ENCODE measurements at places on chromosomes 12 and 14.

DNA sequence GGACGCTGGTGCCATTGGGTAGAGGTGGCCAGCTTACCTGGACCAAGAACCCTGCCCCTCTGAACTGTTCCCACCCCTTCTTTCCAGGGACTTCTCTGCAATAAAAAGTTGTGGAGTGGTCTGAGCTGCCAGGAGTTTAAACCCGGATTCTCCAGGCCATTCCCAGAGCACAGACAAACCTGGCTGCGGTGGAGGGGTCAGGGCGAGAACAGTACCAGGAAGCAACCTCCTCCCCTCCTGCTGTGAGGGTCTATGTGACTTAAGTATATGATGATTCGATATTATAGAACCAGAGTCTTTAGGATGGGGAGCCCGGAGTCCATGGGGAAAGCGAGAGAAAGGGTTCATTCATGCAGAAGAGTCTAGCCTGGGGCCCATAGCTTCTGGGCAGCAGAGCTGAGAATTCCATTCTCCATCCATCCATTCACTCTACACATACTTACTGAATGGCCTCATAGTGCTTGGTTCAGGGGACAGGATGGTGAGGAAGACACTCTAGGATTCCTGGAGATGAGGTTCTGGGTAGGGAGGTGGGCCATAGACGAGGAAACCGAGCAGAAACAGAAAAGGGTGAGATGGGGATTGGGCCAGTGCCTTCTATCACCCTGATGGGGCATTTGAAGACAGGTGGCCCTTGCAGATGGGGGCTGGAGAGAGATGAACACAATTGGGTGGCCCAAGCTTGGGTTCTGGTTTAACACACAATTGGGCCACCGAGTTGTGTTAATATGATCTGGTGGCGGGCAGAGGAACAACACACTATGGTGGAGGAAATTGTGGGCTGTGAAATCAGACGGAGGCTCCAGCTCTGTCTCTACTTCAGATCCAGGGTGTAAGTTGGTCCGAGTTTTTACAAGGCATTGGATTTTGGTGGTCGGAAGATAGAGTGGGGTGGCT lies 5.2 kb downstream of the KRT86 start:
- DNase-seq = no peak

GRCh38 chr12:38825006-38825405 lies 80.4 kb downstream of the CPNE8 start:
- DNase-seq = no peak

DNA sequence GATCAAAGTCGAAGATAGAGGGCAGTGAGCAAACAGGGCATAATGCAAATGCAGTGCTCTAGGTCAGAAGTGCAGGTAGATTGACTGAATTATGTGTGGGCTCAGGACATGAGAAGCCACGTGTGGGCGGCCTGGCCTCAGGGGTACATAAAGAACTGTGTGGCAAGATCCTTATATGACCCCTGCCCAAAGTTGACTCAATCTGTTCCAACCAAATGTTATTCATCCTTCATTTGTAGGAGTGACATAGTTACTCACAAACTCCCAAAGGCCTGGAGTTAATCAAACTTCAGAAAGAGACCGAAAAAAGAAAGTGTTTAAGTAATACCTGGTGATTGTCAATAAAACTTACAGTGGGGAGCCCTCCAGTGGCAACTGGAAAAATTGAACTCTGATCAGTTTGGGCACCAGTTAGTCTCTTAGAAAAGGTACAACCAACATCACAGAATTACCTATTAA lies 150.4 kb upstream of the FAR2 start:
- DNase-seq = peak; percentile 33

DNA sequence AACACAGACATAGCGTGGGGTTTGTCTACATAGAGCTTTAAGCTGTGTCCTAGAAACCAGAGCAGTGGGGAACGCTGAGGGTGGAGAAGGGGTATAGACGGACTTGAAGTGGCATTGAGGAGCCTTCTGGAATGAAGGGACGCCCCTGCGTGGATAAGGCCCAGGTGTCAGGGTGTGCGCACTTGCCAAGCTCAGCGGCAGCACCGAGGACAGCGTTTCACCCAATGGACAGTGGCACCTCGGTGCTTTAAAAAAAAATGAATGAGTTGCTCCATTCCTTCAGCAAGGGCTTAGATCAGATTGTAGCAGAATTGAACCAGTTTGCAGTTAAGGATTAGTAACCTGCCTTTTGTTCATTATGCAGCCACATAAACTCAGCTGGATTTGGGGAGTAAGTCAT lies 33.6 kb upstream of the MMP17 start:
- DNase-seq = no peak

DNA sequence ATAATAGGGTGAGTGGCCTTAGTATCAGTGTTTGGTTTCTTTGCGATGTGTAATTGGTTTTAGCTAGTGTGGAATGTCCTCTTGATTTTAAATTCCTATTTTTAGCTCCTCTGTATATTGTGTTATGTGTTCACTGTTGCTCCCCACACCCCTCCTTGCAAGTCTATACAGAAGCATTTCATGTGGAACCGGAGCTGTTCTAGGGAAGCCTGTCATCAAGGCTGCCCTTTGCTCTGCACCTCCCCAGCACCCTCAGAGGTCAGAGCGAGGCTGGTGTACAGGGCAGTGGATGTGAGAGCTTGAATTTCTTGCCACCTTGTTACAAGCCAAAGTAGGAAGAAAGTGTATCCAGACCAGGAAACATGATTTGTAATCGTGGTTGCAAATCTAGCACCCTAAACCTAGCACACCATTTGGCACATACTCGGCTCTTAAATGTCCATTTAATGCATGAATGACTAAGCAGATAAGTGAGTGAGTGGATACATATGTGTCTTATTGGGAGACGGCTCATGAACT lies 376.8 kb downstream of the RGS6 start:
- no peak for DNase-seq

GRCh38 chr12:6039894-6040601 lies 84.4 kb downstream of the VWF start:
- peak; percentile 64 for DNase-seq

- DNase-seq = no peak
Observed at GRCh38 chr14:64817631-64818030, 62.1 kb downstream of the SPTB start.

GRCh38 chr14:38856798-38857197 lies 246.2 kb downstream of the SEC23A start:
- DNase-seq = no peak

GRCh38 chr12:24625103-24625502 lies 323.8 kb downstream of the BCAT1 start:
- no peak for DNase-seq

DNA sequence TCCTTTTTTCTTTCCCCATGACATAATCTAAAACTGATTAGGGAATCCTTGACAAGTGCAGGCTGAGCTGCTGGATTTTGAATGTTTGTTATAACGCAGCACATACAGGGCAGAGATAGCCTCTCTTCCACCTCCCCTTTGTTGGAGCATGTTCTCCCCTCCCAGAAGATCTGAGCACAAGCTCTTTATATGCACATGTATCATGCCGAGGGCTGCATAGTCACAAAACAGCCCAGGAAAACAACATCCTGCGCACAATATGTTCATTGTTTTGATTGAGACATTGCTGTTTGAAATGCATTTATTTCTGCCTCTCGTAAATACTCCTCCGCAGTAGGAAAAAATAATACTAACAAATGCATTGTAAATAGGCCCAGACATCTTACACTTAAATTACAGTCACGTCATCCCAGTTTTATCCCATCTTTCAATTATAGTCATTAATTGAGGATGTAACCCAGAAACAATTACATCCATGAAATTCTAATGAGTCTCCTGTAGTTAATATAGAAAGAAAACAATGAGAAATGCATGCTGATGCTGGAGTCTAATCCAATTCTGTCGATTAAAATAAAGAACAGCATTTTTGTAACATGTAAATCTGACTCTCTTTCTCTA lies 401.8 kb downstream of the BTG1 start:
- DNase-seq = no peak

DNA sequence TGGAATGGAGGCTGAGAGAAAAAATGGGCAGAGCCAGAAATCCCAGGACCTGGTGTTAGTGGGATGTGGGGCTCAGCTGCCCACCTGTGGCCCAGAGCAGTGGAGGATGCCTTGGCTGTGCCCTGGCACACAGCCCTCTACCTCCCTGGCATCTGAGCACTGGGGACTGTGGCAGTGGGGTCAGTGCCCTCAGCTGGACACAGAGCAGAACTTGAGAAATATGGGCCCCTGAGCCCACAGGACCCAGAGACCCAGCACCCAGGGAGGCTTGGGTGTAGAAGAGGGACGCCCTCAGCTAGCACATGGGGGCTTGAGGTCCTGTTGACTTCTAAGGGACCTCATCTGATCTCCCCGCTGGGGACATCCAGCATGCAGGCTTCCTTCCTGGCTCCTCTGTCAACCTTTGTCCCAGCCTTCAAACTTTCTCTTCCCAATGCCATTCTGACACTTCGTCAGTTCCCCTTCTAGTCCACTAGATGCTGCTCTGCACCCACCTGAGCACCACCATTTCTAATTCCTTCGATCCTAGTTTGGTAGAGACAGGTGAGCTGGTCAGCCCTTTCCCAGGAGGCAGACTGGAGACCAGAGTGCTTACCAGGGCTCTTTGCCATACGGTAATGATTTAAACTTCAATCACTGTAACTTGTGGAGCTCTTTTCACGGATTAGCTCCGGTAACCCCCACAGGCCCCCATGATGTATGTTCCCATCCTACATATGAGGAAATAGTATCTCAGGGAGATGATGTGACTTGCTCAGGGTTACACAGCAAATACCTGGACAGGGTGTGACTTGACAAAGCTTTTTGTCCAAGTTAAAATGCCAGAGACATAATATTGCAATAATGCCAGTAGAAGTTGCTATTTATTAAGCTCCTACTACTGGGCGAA lies 143.7 kb downstream of the ASCL4 start:
- DNase-seq = peak; percentile 54

DNA sequence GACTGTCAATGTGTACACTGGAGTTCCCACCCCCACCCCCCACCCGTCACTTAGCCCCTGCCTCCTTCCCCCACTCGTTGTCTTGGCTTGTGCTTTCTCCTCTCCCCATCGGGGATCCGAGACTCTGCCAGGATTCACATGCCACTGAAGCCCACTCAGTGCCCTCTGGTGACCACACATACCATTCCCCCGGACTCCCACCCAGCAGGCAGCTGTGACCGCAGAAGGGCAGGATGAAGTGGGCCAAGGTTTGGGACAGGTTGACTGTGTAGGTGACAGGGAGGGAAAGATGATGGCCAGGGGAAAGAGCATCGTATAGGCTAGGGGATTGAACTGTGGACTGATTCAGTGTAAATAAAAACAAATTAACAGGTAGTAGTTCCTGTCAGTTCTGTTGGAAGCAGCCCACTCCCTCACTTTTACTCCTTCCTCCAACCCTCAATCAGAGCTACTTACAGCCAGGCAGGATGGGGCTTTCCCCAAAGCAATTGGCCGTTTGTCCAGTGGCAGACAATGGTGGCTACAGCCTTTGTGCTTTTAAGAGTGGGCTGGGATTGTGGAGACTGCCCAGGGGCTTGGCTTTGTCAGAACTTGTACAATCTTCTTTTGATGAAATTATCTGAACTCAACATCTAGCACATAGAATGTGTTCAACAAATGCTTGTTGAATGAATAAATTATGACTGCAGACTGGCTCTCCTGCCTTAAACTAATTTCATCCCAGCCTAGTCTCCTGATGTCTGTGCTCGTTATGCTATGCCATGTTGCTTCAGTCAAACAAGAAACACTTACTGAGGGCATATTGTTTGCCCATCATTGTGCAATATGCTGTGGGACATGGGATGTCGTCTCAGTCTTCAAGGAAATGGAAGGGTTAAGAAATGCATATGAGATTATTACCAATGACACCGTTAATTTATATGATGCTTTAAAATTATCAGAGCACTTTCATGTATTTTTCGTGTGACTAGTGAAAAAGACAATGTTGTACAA lies 30.2 kb downstream of the TTC9 start:
- no peak for DNase-seq

DNA sequence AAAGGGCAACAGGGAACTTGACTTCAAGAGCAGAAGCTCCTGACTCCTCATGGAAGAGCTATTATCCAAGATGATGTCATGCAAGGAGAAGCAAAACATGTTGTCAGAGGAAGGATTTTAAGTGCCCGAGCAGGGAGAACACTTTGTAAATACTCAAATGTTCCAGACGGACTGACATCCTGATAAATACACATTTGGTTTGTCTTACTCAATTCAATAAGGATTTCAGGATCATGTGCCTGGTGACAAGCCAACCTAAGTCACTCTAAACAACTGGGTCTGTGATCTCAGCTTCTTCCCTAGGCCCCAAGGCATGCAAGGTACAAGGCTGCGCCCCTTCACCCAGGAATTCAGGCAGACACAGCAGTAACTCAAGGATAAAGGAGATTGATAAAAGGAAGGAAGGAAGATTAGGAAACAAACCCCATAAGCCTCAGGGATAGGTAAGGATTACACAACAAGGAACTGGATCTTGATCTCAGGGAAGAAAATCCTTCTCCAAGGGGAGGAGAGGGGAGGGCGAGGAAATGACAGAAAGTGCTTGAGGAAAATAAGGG lies 26.8 kb upstream of the CEBPE start:
- no peak for DNase-seq

DNA sequence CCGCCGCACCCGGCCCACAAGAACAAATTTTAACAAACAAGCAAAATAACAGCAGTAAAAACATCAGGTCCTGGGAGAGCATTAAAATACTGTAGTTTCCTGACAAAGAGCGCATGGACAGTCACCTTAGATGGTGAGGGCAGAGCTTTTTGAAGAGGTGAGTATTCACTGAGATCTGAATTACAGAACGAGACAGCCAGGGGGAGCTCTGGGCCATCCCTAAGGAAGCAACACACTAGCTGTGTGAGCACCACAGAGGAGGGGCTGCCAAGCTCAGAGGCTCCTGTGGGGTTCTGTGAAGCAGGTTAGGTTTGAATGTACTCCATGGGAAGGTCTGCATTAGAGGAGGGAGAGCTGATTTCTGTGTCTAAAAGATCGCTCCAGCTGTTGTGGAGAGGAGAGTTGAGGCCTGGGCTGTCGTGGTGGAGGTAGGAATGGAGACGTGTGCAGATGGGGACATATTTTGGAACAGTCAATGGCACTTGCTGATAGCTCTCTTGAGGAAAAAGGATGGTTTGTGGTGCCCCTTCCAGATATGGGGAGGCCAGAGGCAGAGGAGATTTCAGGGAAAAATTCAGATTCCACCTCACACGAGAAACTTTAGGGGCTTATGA lies 72.9 kb downstream of the TRAFD1 start:
- DNase-seq = peak; percentile 23
